Colonic mucosa (tissue), 4 donors: ENCODE measurements at places on chromosomes 5 and 9.

- DNase-seq: no peak
These were observed 212.7 kb upstream of the CD180 start for GRCh38 chr5:67409126-67409777.

DNA sequence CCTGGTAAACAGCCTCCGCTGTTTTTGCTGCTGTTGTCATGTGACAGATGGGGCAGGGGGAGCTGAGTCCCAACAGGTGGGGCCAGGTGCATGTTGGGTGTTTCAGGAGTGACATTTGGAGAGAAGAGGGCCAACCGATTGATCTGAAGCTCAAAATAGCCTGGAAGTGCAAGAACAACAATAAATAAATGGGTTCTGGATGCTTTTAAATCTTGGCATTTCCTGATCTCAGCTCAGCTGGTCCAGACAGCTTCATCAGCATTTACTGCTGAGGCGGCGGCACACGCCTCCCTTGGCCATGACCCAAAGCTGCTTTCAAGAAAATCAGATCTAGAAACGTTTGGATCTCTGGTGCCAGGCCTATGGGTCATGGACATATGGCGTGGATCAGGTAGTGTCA lies 70.5 kb downstream of the PPARGC1B start:
- no peak for DNase-seq

DNA sequence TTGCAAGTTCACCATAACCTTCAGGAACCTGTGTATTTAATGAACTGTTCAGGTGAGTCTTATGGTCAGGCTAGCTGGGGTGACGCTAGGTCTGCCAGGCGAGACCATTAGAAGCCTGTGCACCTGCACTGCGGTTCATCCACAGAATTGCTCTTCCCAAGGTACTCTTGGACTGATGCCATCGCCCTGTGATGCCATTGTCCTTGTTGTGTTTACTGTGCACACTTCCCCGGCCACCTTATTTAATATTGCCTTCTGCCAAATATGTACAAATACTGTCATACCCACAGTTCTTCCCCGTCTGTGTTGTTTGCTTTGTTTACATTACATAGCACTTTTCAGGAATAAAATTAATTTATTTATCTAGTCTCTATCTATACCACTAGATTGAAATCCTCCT lies 66.3 kb downstream of the RCL1 start:
- DNase-seq: no peak

DNA sequence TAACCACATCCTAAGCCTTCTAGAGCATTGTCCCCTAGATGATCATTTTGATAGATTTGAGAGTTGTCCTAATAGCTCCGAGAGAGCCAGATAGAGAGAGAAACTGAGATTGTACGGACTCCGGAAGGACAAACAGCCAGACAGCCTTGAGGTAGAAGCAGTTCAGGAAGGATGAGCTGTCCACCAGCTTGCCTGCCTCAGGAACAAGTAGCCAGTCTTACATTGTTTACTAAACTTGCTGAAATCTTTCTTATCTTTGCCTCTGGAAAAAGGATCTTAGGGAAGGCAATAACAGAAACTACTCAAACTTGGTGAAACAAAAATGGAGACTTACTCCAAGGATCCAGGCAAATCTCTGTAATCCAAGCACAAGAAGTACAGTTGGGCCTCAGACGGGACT lies 39.0 kb upstream of the SAP30L start:
- DNase-seq: no peak

DNA sequence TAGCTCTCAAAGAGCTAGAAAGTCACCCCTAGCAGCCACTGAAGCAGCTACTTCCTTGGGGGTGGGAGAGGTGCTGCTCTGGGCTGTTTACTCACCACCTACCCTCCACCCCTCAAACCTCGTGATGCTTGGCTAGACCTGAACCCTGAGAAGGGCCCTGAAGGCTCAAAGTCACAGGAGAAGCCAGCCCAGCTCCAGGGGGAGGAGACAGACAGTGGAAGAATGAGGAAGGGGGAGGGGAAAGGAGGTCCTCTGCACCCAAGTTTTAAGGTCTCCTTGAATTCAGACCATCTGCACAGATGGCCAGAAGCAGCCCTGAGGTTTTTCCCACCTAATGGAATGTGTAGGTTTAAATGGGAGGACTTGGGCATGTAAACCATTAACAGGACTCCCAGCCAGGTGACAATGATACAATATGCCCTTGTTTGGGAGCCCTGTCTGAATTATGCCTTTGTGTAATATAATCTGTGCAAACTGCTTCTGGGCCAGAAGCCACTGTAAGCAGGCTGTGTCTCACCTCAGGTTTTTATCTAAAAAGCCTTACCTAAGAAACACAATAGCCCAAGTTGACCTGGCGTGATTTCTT lies 180.5 kb downstream of the PIK3R1 start:
- DNase-seq: peak; percentile 67
